ENCODE measurements at places on chromosomes 12 and 14.

DNA sequence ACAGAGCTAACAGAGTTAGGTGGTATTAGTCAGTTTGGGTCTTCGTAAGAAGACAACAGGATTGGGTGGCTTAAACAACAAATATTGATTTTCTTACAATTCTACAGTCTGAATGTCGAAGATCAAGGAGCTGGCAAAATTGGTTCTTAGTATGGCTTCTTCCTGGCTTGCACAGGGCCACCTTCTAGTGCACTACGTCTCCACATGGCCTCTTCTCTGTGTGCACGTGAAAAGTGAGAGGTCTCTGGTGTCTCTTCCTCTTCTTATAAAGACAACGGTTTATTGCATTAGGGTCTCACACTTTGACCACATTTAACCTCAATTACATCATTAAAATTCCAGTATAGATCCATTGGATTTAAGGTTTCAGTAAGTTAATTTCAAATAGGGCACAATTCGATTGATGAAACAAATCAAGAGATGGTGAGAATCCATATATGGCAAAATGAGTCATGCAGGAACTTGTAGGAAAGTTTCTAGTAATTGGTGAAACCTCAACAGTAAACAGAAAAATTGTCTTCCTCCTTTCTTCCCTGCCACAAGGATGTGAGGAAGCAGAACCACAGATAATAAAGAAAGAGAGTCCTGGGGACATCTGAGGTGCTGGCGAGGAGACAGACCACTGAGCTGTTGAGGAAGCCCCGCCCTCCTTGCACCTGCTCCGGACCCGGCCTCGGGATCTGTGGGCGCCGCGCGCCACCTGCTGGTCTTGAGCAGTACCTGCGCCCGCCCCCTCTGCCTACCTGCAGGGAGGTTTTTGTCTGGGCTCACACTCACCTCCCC, 846.7 kb downstream of the TMEM121 start:
- peak; percentile 70 for DNase-seq

- DNase-seq, result no peak
Measured at GRCh38 chr12:106743270-106743988, 31.1 kb upstream of the RIC8B start.

DNA sequence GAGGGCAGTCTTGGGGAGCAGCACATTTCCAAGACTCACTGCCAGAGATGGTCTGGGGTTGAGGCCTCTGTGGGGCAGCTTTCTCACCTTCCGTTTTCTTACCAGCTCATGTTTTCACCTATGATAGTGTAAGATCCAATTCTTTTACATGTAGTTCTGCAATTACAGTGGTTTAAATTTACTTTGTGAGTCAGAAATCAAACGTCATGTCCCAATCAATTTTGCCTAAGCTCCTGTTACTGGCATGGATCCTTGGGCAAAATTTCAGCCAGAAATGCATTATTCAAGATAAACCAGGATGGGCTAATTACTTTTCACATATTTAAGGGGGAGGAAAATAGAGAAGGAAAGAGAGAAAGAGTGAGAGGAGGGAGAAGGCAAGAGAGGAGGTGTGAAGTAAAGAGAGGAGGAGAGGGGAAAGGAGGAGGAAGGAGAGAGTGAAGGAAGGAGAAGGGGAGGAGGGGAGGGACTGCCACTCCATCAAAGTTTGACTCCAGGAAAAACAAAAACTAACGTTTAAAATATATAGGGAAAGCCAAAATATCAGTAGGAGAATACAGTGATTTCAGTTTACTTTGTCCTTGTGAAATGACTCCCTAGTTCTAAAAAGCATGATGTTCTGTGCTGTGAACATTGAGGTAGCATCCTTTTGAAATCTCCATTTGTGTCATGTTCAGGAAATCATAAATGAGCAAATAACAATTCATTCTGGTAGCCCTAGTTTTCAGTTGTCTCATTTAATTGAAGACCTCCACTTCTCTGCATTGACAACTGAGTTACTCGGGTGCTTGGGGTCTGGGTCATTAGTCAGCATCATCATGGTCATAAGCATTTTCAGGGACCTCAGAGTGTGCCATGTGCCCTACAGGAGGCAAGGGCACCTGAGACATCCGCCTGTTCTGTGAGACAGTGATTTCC, 3.0 kb downstream of the BMAL2 start:
- no peak for DNase-seq

DNA sequence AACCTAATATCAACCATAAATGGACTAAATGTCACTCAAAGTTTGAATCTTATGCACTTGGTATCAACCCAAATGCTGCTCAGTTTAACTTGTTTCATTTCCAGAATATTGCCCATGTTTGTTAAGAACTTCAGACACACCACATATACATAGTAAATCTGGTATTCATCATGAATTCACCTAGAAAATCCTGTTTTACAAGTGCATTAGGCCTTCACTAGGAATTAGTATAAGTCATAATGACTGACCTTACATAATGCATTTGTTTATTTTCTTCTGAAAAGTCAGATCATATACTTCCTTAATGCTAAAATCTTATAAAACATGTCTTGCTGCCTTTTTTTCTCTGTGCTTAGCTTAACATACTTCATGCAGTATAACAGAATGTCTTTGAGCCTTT, 66.1 kb downstream of the ABCD2 start:
- DNase-seq, result no peak

DNA sequence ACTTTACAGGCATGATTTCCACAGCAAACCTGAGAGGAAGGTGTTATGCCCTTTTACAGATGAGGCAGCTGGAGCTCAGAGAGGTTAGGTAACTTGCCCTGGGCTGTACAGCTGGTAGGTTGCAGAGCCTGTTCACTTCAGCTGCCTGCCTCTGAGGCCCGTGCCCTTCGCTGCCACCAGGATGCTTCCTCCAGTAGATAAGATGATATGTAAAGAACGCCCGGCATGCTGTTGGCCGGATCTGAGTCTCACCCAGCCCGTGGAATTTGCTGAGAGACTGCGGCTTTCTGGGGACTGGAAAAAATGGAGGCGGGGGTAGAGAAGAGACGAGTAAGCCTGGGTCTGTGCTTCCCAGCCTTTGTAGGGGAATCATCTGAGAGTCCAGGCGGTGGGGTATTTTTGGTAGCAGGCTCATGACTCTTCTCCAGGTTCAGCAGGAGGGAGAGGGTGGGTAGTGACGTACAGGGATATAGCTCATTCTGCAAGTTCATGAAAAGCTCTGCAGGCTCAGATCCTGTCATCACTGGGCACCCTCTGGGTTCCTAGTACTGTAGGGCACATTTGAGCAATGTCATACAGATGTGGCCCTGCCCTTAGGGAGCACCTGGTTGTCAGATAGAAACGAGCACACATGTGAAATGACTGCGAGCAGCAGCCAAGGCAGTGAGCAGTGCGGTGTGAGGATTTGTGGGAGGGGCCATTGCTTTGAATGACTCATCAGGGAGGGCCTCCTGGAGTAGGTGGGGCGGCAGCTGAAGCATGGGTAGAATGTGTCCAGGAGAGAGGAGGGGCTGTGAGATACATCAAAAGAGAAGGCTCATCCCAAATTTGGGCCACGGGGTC, 159.4 kb downstream of the TSPAN9 start:
- no peak for DNase-seq

DNA sequence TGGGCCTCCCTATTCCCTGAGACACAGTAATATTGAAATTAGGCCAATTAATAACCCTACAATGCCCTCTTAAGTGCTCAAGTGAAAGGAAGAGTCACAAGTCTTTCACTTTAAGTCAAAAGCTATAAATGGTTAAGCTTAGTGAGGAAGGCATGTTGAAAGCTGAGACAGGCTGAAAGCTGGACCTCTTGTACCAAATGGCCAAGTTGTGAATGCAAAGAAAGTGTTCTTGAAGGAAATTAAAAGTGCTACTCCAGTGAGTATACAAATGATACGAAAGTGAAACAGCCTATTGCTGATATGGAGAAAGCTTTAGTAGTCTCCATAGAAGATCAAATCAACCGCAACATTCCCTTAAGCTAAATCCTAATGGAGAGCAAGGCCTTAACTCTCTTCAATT, 140.8 kb downstream of the PTCSC3 start:
- no peak for DNase-seq

- no peak for DNase-seq
Measured at GRCh38 chr12:117007577-117007976, 91.6 kb downstream of the TESC start.

GRCh38 chr12:1126091-1126490, 135.1 kb downstream of the ERC1 start:
- DNase-seq, result no peak

GRCh38 chr14:94322648-94323570, at the start of gene SERPINA6:
TSS of gene SERPINA6 (minus strand) at chr14:94323336. CDS start at chr14:94314648, 8,688 bp downstream.
- no peak for DNase-seq

DNA sequence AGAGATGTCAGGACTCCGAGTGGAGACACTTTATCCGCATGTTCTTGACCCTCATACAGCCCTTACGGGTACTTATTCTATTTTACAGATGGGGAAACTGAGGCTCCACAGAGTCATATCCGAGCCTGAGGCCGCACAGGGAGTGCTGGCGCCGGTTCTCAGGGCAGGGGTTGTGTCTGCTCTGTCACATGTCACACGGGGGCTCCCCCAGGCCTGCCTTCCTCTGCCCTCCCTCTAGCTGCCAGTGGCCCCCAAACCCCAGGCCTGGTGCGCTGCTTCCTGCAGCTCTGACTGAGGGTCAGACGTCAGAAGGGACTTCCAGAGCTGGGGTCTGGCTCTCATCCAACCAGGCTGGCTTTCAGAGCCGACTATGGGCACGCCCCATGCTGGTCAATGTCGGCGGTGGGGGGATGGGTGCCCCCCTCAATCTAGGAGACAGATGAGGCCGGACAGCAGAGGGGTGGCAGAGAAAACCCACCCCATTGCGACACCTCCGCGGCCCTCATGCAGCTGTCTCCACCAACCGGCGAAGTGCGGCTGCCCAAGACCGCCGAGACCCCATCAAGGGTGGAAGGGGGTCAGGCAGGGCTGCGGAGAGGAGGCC, 811 bp upstream of the INF2 start:
- no peak for DNase-seq

DNA sequence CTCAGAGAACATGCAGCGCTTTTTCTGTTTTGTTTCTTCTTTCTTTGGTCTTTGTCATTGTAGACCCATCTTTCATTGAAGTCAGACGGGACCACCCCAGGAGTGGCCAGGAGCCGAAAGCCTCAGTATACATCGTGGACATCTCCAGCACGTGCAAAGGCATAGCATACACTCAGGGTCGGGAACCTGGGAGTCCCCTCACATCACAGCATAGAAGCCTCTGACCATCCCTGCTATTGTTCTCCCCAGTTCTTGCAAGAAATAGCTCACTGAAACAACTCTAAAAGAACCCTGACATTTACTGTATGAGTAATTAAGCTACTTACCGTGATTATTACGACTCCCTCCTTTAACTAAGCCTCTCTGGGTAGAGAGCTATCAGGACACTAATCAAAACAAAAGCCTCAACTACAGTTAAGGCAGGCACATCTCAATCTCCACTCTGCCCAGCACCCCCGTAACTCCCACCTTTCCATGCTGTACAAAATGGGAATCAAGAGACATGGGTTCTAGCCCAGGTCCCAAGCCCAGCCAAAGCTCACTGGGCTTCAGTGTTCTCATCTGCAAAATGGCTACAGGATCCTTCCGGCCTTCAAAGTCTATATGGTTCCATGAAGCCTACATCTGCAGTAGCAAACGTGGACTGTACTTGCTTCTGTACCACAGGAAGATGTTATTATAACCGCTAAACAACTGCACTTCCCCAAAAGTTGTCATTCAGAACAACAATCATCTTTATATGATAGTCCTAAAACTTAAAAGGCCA, 6.7 kb downstream of the CCDC88C start:
- DNase-seq, result no peak

DNA sequence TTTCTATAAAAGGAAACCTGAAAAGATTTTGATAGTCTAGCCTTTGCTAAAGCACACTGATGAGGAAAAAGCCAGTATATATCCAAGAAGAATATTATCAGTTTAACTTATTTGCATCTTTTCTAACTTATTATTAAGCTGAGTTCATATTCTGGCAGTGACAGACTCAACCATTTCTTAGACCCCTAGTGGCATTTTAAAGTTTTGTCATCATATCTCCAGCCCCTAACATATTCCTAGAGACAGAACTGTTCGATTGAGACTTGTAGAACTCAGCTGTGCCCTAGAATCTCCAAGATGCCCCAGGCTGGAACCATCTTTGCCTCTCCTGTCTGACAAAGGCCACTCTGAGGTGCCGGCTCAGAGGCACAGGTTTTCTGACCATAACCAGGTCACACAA, 365.6 kb downstream of the NELL2 start:
- DNase-seq, result no peak

DNA sequence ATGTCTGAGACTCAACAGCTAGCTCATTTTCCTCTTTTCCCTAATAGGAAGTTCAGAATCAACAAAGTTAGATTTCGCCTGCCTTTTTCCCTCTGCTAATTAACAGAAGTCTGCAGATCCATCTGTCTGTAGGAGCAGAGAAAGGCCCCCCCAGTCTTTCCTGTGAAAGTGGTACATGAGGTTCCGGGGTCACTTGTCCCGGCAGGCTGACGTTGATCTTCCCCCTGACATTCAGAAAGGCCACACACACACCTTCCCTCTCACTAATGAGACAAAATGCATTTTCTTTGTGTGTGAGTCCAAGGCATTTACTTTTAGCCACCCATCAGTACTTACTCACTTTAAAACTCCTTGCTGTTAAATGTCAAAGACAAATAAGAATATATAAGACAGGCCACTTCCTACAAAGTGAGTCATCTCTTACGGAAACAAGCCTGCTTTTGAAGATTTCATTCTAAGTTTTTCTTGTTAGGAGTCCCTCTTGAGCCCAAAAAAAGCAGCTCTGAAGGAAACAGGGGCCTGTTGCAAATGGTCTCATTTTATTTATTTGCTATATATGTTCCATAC, 138.7 kb downstream of the TTC7B start:
- DNase-seq, result no peak

Data from stimulated activated naive CD4-positive, alpha-beta T cell treated with Interleukin-2 at 50 U/mL for 16 hours (primary cell).